ENCODE measurements at places on chromosomes 12 and 14.

GRCh38 chr12:66584673-66585072 lies 94.2 kb downstream of the GRIP1 start:
- DNase-seq = no peak

DNA sequence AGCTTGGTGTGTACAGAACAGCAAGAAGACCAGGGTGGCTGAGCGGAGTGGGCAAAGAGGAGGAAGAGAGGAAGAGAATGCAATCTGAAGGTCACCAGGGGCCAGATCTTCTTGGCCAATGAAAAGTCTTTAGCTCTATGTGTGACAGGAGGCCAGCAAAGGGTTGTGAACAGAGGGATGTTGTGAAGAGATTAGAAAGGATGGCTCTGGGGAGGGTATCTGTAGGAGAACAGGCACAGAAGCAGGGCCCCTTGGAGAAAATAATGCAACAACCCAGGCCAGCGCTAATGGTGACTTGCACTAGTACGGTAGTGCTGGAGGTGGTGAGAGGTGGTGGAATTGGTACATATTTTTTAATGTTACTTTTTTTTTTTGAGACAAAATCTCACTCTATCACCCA lies 97.2 kb downstream of the NT5DC3 start:
- no peak for DNase-seq

- no peak for DNase-seq
Measured at GRCh38 chr14:93319958-93320357, 12.9 kb downstream of the BTBD7 start.

DNA sequence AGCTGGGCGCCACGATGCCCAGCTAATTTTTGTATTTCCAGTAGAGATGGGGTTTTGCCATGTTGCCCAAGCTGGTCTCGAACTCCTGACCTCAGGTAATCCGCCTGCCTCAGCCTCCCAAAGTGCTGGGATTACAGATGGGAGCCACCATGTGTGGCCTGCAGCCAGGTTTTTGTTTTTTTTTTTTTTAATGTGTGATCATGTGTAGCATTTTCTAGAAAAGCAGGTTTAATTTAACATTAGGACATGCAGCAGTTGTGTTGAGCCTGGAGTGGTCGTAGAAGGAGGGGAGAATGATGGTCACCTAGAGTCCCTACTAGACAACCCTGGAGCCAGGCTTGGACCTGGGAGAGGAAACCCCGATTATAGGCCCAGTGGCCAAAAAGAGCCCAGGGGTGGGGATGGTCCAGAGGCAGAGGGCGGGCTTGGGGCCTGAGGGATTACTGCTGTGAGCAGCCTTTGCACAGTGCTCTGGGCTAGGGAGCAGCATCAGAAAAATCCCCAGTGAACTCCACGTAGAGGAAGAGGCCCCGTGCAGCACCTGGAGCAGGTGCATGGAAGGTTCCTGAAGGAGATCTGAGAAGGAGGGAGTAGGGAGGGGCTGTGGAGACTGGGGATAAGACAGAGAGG lies 13.6 kb downstream of the DLK1 start:
- no peak for DNase-seq

DNA sequence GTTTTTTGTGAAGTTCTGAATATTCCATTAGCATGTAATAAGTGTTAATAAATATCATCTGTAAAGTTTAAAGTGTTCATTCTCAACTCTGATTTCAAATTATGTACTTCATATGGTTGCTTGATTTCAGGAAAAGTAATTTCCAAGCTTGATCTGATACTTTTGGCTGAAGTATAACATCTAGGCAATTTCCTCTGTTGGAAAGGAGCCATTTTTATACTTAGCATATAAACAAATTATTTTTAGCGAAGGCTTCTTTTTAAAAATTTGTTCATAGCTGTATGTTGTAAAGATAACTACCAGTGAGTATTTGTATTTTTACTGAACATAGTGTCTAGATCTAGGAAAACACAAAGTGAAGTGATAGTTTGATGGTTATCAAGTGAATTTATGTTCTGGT lies 153.4 kb upstream of the TMTC2 start:
- DNase-seq = no peak

GRCh38 chr14:53213761-53214160 lies 60.6 kb upstream of the DDHD1 start:
- no peak for DNase-seq

DNA sequence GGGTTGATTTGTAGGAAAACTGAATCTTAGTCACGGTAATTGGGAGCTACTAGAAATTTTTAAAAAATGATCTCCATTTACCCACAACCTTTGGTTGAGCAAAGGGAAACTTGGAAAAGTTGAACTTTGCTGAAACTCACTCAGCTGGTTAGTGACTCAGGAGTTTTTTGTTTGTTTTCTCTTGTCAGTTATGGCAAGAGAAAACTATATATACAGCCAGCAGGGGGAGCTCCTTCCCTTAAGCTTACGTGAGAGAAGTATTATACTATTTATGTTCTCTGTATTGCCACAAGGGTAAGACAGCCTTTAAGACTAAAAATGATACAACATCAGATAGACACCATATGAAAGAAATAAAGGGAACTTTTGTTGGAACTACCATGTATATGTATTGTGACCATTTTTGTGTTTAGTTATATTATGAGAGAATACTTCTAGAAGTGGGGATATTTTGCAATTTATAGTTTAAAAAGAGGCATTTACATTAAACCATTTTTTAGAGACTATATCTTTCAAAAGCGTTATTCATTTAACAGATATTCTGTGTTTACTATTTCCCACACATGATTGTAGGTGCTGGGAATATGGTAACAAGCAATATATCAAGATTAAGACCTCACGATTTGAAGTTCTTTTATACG lies 28.1 kb upstream of the TBC1D30 start:
- peak; percentile 72 for DNase-seq

DNA sequence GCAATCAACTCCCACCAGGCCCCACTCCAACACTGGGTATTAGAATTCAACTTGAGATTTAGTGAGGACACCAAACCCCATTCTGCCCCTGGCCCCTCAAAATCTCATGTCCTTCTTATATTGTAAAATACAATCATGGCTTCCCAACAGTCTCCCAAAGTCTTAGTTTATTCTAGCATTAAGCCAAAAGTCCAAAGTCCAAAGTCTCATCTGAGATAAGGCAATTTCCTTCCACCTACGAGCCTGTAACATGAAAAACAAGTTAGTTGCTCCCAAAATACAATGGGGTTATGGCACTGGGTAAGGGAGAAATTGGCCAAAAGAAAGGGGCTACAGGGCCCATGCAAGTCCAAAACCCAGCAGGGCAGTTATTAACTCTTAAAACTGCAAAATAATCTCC lies 46.6 kb upstream of the TMTC1 start:
- no peak for DNase-seq

Measured in NCI-H510A (cell line).